DMS153 (cell line): ENCODE measurements at places on chromosomes 7 and 10.

- DNase-seq, result no peak
Measured at GRCh38 chr10:100477970-100478369, 15.2 kb downstream of the WNT8B start.

- DNase-seq, result no peak
Measured at GRCh38 chr7:155265961-155266360, 31.7 kb upstream of the INSIG1 start.

DNA sequence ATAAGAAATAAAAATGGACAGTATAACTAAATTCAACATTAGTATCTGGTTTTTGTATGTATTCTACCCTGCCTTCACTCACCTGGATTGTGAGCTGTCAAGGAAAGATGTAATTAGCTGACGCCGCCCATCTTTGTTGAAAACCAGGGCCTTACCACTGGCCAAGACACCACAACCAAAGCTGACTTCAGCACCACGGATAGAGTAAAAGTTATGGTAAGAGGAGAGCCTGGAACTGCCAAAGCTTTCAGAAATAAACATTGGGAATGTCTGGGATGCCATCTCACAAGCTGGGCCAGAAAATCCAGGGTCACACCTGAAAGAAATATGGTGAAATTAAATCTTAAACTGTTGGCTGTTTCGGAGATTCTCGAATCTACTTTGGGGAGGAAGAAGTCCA is 190.1 kb upstream of the SLC26A5 start:
- DNase-seq, result no peak

DNA sequence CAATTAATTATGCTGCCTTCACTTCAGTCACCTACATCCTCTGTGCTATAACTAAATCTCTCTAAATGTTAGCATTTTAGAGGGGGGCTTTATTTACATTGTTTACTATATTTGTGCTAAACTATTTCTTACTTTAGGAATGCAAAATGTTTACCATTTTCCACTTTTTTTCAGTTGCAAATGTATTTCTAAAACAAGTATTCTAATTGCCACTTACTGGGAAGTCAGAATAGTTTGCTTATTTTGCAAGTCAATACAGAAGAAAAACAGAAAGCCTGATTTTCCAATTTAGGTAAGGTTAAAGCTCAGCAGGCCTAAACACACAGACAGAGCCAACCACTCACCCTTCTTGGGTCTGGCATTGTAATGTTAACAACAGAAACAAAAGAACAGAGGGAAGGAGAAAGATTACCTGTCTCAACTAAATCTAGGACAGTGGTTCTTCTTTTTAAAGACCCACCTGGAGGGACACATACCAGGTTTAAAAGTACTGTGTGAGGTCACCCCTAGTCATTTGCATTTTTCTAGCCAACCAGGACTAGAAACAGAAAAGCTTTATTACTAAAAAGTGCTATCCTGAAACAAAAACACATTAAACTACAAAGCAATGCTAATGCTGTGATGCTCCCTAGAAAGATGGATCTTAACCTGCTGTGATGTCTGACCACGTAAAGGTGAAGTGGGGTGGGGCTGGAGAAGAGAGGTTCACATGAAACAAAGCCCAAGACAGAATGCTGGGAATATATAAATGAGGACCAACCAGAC is 178.2 kb downstream of the SLC25A13 start:
- DNase-seq, result no peak

GRCh38 chr7:134016223-134016941 is 110.8 kb upstream of the LRGUK start:
- no peak for DNase-seq

DNA sequence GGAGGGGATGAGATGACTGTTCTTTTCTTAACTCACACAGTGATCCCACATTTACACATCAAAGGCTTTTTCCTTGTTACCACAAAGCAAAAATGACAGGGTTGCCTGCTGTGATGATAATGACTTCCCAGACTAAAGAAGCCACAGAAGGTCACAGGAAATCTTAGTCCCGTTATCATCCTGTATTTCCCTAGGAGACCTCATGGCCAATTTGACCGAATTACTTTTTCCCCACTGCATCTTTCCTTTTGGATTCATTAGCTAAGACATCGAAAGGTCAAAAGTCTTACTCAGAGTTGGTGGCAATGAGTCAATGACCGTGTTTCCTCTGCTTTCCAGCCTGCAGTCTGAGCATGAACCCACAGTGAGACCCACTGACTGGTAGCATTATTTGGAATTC is 130.1 kb upstream of the INHBA start:
- DNase-seq, result no peak

DNA sequence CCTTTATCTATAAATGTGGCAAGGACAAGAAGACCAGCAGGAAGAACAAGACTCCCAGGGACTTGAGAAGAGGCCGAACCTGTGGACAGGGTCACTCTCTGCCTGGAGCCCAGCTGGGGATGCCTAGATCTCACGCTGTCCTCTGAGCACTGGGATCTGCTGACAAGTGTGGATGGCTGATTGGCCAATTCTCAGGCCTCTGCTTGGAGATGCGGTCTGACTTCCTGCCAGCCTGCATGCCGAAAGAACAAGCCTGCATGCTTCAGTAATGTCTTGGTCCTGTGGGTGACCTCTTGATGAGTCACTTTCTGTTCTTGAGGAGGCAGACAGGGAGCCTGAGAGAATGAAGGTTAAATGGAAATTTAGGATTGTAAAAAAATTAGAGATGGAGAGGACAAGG is 84.7 kb downstream of the TMEM178B start:
- DNase-seq, result no peak

DNA sequence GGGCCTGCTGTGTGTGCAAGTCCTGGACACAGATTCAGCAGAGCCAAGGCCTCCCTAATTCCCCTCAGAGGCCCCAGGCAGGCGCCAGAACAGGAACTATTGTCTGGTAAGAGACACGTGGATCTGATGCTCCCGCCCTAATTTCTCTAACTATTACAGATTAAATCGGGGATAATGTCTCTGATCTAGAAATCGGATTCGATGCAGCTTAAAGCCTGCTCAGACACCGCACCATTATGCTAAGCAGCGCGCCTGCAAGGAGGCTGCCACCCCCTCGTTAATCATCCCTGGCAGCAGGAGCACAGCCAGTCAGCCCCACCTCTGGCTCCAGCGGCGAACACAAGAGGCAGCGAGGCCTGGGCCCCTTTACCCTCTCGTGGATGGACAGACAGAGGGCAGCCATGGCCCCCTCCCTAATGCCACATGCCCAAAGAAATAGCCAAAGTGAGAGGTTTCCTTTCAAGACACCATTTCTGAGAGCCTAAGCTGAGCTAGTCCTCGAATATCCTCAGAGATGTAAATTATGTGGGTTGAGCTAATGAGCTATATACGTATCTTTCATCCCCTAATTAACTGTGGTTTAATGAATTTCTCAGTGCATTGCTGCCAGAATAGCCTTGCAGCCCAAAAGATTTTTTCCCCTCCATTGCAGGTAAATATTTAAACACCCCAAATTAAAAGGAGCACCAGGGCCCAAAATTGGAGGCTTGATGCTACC is 122.1 kb downstream of the GRID1 start:
- no peak for DNase-seq

DNA sequence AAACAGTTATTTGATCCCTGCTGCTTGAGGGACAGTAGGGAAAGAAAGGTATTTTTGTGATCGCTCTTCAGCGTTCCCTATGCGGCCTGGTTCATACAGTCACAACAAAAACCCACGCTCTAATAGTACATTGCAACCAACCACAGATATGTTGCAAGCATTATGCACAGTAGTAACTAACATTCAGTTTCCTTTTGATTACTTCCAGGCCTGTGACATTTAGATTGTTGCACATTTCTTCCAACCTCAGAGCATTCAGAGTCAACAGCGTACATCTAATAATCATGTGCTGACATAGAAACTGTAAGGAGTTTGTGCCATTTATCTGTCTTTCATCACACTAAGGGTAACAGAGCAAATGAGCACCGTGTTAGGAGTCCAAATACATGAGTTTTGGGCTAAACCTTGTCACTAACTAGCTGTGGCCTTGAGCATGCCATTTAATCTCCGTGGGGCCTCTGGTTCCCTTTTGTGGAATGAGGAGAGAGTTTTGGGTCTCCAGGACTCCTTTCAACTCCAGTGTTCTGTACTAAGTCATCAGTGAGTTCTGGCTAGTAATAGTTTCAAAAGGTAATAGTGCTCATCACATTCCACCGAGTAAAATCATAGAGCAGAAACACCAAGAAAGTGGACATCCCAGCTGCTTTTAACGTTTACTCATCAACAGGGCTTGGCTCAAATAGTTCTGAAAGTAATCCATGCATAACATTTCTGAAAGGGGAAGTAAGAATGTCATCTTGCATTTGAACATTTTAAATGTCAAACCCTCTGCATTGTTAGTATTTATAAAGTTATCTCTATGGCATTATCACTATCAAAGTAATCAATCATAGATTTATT is 99.0 kb upstream of the FZD1 start:
- DNase-seq, result no peak

DNA sequence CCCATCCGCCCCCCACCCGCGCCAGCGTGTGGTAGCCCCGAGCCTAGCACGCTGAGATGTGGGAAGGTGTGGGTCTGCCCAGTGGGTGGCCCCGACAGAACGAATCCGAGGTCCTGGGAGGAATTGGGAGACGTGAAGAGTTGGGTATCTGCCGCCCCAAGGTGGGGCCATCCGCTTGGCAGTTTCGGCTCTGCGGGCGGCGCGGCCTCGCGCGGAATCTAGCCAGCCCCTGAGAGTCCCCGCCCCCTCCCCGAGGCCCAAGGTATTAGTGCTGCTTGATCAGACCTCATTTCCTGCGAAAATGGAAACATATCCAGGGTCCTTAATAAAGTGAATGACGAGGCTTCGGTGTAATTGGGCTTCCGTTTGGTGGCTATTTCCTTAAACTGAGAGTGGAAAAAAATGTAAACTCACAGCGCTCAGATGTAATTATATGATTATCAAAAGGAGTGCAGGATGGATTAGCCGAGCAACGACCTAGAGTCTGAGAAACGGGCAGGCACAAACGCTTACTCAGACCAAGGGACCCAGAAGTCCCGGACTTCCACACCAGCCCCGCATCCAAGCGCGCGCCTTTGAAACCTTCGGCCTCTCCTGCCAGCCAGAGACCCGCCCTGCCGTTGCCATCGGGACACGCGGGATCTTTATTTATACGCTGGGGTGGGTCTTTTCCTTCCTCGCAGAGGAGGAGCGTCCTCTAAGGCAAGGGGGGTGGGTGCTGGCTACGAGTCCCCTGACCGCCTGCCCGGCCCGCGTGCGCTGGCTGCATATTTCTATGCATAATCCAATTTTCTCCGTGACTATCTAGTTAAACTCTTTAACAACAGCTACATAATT is 12.8 kb downstream of the LBX1 start:
- no peak for DNase-seq

- no peak for DNase-seq
Measured at GRCh38 chr7:4093483-4093882, 588.6 kb upstream of the FOXK1 start.

- DNase-seq, result no peak
Measured at GRCh38 chr10:35353805-35354204, 17.5 kb downstream of the CCNY start.

DNA sequence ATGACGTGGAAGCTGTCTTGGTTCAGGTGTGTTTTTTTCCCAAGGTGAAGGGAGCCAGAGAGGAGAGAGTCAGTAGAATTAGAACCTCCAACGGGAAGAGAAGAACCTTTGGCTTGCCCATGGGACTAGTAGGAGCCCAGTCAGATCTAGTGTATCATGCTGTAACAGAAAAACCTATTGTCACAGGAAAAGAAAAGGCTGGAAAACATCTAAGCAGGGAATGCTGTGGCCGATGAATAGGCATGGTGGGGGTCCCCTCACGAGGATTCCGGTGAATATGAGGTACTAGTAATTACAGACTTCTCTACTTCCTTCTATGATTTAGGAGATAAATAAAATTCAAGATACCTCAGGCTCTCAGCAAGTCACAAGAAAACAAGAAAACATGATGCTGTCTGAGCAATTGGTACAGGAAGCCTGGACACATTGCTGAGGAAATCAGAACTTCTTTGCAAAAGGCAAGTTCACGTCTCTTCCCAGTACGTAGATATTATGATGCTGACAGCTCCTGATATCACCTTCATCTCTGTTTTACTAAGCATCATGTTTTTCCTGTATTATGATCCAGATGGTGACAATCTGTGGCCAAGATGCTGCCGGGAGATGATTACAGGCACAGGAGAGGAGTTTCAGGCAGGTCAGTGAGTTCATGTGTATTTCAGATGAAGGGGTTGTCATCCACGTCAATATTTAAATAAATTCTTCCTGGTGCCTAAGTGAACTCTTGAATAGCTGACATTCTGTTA is 54.3 kb upstream of the NPY start:
- DNase-seq, result no peak

DNA sequence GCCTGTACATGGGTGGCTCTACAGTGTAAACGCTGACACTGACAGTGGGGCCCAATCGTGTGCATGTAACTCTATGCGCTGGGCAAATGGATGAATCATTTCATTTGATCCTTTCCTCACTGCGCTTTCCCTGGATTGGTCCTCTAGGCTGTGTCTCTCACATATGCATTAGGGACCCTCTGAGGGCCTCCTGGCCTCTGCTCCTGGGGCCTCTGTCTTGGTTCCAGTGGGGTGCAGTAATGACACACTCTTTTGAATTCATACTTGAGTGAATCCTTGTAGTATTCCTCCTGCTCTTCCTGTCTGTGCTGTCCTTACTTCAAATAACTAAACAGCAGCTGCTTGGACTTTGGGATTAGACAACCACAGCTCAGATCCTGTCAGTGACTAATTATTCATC is 176.5 kb upstream of the ADO start:
- DNase-seq, result no peak

- DNase-seq, result no peak
Measured at GRCh38 chr7:100486753-100487446, 3.2 kb downstream of the NYAP1 start.

DNA sequence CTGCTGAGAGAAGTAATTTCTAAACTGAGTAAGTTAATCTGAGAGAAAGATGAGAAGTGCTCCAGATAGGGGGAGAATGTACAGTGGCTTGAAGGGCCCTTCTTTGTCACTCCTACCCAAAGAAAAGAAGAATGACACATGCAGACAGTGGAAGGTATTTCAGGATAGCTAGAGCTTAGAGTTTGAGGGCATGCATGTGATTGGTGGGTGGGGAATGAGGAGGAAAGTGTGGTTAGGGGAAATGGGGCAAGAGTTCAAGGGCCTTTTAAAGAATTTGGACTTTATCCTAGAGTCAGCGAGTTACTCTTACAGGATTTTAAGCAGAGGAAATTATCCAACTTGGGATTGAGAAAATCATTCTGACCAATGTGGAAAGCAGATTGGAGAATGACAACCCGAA is 50.0 kb downstream of the ANLN start:
- no peak for DNase-seq

DNA sequence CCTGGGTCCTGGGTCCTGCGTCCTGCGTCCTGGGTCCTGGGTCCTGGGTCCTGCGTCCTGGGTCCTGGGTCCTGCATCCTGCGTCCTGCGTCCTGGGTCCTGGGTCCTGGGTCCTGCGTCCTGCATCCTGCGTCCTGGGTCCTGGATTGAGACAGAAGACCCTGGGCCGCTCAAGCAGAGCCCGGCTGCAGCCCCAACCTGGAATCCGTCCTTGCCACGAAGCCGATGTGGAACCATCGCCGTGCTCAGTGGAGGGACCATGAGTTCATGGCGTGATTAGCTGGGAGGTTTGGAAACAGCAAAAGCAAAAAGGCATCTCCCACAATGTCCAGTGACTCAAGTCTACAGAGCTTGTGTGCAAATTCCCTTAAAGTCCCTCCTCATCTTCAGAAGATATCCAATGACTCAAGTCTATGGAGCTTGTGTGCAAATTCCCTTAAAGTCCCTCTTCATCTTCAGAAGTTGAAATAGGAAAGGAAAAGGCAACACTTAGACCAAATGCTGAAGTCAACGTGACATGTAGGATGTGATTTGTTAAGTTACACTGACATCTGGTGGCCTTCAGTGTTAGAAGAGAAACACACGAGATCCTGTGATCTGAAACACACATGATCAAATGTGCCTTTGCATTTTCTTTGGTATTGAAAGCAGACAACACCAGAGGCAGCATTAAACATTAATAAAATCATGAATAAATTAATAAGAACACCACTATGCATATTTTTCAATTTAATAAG is 179.9 kb downstream of the PTPRN2 start:
- peak; percentile 58 for DNase-seq
